ENCODE measurements at places on chromosomes 1 and 21.

- DNase-seq, result no peak
Observed at GRCh38 chr1:204499511-204500468, 5.2 kb upstream of the PIK3C2B start.

- no peak for DNase-seq
Observed at GRCh38 chr1:79817031-79817560, 810.6 kb upstream of the ADGRL4 start.

DNA sequence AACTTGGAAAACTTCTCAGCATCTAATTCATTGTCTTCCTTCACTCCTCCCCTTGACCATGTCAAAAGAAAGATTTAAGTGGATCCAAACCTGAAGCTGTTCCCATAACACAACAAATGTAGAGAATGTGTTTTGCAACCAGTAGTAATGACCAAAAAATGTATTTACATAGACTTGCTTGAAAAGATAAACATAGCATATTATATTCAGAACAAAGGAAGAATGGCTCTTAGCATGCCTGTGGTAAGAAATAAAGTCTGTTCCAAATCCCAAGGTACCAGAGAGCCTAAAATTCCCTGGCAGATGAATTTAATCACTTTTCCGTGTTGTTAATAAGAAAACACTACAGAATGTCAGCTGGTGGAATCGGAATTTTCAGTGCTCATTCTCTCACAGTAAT is 36.8 kb downstream of the FMO3 start:
- DNase-seq, result no peak

DNA sequence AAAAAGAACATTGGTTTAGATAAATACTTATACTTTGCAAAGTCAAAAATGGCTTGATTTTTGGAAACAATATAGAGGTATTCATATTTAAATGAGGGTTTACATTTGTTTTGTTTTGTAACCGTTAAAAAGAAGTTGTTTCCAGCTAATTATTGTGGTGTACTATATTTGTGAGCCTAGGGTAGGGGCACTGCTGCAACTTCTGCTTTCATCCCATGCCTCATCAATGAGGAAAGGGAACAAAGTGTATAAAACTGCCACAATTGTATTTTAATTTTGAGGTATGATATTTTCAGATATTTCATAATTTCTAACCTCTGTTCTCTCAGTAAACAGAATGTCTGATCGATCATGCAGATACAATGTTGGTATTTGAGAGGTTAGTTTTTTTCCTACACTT is 65.3 kb upstream of the SAMD13 start:
- DNase-seq, result no peak

DNA sequence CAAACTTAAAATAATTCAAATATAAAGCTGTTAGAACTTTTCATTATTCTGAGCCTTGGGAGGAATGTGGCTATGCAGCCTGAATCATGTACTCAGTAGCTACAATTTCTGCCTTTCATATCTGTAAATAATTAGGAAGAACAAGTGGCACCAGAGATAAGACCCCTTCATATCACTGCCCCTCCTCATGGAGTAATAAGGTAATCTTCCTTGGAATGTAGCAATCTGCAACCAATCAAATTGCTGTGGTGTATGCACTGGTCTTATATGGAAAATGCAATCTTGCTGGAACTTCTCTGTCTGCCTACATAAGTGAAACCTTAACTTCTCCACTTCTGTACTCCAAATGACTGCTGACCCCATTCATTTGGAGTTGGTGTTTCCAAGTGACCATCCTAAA is 104.4 kb upstream of the VANGL1 start:
- DNase-seq, result no peak

DNA sequence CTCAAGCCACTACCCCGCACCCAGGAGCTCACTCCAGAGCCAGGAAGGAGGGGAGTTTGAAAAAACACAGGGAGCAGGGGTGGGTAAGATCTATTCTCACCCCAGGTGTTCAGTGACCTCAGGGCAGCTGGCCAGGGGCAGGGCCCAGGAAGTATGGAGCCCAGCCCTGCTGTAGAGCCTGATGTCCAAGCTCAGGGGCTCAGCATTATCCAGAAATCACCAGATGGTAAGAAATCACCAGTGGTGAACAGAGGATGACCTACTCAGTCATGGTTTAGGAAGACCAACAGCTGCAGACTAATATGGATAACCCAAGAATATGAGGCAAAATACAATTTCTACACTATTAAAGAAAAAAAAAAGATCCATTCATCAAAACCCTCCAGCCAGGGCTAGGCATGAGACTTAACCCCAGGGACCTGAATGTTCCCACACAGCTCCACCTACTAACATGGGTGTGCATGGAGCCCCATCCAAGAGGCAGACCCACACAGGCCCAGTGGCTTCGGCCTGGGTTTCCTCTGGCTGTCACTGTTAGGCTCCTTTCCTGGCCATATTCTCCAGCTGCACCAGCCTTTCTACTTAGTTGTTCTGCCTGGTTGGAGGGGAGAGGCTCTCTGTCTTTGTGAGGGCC is 67.6 kb downstream of the KCNN3 start:
- DNase-seq, result no peak

DNA sequence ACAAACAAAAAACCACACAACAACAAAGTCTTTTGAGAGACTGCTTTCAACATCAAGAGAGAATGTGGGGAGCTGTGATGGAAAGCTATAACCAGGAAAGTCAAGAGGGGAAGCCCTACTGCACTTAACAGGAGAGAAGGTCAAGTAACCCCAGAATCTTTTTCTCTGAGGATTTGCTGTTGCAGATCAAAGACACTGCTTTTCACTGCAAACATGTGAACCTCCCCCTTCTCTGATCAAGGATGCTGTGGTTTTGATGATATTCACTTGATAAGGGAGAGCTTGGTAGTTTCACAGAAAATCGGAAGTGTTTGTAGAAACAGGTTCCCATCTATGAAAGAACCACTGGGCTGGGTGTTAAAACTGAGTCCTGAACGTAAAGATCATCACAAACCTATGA is 4.8 kb downstream of the ETV3 start:
- no peak for DNase-seq

- no peak for DNase-seq
Observed at GRCh38 chr1:210949489-210949888, 184.5 kb downstream of the KCNH1 start.

DNA sequence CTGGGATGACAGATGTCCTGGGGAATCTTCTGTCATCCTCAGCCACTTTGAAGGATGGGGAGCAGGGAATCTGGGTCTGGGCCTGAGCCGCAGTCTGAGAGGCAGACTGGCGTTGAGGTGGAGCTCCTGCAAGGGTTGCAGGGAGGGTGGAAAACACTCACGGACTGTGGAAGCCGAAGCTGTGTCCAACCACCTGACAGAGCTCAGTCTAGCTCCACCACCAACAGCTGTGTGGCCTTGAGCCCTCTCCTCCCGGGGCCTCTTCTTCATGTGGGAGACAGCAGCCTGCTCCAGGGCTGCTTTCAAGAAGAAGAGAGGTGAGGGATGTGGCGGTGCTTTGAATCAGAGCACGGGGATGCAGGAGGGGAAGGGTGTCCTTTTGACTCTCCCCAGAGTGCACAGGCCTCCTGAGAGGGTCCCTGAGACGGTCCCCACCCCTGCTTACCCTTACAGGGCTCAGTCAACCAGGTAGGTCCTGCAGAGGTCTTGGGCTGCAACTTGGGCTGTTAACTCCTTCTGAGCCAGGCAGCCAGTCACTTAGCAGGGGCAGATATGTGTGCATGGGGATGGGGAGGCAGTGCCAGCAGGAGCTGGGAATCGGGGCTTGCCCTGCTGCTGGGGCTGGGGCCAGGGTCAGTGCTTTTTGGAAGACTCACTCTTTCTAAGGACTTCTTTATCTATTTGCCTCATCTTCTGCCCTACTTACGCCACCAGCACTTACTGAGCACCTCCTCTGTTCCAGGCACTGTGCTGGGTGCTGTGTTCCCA is 216.3 kb downstream of the PTPRU start:
- no peak for DNase-seq

DNA sequence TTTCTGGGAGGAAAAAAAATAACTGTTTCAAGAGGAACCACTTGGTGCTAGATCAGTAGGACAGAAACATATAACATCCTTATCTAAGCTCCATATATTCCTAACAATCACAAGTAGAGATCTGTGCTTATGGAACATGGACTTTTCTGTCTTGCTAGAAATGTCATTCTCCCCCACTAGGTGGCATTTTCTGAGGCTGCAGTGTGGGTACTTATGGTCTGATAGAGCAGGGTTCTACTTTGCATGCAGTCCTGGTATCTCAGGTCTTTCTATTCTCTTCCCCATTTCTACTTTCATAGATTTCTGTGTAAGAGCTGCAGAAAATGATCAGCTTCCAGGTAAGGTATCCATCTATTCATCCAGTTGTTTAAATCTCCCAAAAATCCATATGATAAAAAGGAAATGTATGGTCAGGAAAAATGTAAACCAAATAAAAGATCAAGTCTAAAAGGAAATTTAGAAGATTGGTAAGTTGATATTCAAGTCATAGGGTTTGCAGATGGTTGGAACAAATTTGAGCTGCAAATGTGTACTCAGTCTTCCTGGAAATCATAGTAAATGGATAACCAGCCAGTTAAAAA is 1.5 kb downstream of the ZNF684 start:
- DNase-seq, result no peak

DNA sequence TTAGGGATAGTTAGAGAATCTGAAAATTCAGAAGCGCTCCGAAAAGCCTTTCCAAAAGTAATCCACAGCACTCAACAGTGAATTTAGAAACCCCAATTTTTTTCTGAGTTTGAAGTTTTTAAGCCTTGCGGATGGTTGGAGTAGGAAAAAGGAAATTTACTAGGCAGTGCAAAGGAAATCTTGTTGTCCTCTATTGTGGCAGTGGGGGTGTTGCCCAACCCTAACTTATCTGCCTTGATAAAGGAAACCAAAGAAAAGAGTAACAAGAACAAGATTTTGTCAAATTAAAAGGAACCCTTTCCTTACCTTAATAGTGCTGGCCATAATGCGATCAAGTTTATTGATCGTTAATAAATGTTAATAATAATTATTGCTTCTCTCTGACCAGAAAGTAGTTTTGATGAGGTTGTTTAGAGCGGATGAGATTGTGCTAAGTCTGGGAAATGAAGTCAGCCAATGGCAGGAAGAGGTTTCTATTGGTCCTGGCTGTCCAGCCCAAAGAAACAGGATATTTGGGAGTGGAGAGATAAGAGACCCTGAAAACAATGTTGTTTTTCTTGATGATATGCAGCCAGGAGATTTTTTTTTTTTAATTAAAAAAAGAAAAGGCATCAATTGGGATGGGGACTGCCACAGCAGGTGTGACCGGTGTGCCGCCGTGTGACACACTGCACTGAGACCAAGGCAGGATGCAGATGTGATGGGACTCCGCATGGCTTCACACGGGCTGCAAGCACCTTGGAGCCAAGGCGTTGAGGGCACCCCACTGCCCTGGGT is at the start of gene ERG:
ERG (minus strand) TSS at position 421 of the 777 bp plus-strand sequence; CDS start at position 324, 97 bp downstream.
- DNase-seq, result no peak

DNA sequence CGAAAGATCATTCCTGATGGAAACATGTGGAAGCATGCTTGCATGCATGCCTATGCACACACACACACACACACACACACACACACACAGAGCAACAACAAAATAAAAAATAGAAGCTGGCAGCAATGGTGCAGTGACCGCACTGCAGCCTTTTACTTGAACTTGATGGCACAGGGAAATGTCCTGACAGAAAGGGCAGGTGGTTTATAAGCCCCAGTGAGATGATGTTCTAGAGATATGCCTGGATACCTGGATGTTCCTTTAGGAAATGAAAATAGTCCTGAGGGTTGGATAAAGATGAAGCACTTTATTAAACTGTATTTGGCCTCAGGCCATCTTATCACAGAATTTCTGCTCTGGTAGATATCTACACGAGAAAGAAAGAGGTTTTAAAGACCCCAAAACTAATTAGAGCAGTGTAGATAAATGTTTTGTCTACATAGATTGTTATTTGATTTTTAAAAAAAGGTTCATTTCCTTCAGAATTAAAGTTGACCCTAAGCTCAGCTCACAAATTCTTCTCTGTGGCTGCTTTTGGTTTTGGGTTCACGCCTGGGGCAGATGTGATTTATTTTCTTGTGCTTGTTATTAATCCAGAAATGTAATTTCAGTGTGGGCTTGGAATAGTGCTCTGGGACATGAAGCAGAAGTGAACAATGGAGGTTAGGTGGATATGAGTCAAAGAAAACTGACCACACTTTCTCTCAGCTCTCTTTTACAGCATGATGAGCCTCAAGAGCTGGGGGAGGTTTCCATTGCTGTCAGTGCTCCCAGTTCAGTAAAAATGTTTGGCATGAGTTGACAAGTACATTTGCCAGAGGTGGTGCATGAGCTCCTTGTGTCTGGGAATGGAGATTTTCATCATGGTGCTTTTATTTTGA is 22.9 kb downstream of the ADAM30 start:
- DNase-seq, result no peak

Data from activated T-cell treated with anti-CD3 and anti-CD28 coated beads, Interleukin-2, amount 50 U/mL, for 1 hour (primary cell).